ENCODE measurements at places on chromosomes 1 and 21.

- DNase-seq: peak; percentile 82
These were observed 357.8 kb upstream of the SGIP1 start for GRCh38 chr1:66176012-66176715.

- peak; percentile 93 for DNase-seq
These were observed 157.0 kb downstream of the RERE start for GRCh38 chr1:8660411-8660828.

DNA sequence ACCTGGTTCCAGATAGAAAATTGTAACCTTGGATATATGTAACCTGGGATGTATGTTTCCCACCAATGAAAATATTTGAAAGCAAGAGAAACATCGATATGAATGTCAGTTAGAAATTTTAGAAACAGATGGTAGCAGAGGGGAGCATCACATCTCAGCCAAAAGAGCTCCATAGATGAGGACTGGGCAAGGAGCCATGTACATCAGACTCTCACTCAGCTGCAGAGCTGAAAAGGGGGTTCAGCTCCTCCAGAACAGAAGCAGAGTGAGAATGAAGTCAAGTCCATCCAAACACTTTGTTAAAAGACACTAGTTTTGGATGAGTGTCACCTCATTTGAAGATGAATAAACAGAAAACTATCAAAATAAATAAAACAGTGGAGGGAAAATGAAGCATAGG is 202.4 kb downstream of the HMCN1 start:
- no peak for DNase-seq

DNA sequence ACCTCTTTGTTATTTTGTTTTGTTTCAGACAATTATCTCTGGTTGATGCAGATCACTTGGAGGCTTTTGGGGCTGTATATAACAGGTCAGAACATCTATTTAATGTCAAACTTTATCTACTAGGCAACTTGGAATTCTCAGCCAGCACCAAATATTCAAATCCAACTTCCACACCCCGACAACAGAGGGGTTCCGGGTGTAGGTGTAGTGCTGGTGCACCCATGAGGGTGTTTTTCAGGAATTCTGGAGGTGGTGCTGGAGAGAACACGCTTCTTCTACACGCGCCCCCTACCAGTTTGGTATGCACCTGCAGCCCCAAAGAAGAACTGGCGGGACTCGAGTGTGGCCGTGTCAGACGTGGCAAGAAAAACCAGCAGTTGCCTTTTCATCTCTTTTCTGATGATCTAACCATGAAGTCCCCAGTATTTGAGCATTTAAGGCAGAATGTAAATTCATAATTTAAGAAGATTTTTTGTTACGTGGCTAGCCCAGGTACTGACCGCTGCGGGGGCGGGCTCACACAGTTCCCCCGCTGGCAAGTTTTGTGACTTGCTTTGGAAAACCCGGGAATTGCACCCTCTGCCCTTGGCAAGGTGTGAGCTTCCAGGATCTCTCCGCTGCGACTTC is 462 bp upstream of the TLCD4 start:
- DNase-seq: peak; percentile 66

- DNase-seq: no peak
These were observed 61.1 kb upstream of the TINAGL1 start for GRCh38 chr1:31515056-31515775.

DNA sequence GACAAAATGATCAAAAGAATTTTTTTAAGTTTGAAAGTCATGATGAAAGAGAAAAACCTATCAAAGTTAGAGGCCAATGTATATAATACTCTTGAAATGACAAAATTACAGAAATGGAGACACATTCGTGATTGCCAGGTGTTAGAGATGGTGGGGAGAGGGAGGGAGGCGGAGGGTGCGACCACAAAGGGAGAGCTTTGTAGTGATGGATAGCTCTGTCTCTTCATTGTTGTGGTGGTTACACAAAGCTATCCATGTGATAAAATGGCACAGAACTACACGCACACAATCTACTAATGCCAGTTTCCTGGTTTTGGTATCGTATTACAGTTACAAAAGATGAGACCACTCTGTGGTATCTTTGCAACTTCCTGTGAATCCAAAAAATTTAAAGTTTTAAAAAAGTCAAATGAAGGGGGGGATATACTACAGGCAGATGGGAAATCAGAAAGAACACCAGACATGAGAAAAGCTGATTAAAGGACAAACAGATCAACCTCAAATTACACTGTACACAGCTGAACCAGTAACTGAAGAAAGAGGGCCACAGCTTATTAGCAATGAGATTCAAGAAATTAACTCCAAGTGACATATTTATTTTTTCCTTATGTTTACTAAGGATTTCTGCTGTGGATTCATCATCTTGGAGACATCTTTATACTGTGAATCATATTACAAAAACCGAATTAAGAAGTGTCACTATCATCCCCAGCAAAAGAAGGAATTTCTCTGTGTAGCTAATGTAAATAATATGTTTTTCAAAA is 199.1 kb downstream of the SLC45A1 start:
- DNase-seq: peak; percentile 60

DNA sequence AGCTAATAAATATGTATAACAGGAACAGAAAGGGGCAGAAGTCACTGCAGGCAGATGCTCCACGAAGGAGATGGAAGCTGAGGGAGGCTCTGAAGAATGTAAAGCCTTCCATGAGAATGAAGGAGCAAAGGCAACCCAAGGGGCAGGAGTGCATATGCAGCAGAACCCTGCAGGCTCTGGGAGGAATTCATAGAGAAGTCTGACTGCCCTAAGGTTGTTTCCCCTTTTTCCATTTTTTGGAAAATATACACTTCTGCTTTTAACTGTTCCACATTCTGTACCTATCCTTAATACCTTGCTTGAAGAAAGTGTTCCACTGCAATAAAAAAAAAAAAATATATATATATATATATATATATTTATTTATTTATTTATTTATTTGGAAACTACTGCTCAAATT is 69.6 kb downstream of the CD34 start:
- no peak for DNase-seq

GRCh38 chr1:62998845-62999649 is 215.1 kb downstream of the ATG4C start:
- no peak for DNase-seq

- no peak for DNase-seq
These were observed 16.8 kb upstream of the NID1 start for GRCh38 chr1:236081546-236082227.

- DNase-seq: peak; percentile 67
These were observed 761 bp downstream of the TNNT2 start for GRCh38 chr1:201376464-201377374.

DNA sequence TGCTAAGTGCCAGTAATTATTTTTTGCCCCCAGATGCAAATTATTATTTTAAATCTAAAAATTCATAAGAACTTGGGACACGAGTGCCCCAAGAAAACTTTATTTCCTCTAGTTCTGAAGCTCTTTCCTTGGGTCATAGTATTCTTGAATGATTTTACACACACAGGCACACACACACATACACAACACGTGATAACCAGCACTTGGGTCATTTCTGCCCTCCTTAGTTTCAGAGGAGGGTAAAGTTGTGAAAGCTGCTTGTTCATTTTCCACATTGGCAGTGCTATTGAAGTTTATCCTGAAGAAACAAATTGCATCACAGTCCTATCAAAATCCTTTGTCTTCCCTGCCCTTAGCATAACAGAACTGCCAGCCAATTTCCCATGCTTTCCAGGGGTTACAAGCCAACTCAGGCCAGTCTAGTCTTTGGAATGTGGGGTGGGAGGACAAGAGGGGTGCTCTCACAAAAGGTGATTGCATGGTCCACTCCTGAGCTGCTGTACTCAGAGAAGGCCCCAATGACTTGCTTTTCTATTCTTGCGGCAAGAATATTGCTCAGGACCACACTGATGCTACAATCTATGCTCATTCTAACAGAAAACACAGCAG is 98.5 kb upstream of the POGK start:
- no peak for DNase-seq

DNA sequence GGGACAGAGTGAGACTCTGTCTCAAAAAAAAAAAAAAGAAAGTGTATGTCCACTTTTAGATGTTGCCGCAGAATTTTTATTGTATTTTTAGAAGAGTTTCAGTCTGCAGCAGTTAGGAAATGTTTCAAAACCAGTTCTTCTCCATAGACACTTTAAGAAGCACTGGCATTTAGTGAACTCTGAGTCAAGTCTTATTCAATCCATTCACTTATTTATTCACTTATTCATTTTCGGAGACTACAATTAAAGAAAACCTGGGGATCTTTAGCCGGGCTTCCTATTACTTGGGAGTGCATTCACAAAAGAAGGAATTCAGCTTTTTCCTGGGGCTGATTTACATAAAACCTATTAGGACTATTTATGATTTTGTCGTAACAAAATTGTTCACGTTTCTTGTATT is 12.3 kb downstream of the RCAN3 start:
- DNase-seq: no peak

GRCh38 chr1:245999697-246000637 is 507.1 kb downstream of the SMYD3 start:
- DNase-seq: no peak

DNA sequence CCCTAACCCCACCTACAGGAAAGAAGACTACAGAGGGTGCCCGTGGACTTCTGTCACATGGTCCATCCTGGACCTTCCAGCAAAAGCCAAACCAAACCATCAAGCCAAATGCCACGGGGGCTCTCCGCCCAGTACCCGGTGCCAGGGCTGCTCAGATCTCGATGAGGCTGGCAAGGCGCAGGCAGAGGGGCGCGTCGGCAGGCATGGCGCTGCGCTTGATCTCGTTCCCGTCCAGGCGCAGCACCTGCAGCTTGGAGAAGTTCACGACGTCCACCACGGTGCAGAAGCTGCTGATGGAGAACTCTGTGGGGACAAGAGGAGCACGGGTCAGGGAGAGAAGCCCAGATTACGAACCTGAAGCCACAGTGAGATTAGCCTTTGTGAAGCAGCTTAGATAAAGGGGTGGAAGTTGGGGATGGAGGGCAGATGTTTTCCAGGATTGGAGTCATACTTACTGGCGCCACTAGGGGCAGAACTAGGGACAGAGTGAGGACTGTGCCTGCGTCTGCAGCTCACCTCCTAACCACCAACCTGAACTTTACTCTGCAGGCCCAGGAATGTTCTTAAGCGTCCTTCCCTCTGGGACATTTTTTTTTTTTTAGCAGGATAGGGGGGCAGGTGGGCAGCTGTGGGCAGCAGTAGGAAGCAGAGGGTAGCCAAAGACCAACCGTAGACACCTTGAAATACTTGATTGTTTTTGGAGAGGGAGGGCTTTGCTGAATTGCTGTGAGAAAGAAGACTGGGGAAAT is 8.6 kb downstream of the FMOD start:
- DNase-seq: peak; percentile 34

DNA sequence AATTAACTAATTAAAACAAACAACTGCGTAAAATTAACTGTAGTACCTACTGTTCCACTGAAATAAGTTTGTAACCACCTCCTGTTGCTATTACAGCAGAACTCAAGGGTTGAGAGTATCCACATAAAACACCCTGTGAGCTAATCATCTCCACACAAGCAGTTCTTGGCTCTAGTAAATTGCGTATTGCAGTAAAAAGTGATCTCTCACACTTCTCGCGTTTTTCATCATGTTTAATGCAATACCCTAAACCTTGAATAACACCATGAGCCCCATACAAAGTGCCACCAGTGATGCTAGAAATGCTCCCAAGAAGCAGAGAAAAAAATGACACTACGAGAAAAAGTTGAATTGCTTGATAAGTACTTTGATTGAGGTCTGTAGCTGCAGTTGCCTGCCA is 29.3 kb upstream of the CEP350 start:
- DNase-seq: no peak

GRCh38 chr1:30706528-30706927 is 16.9 kb downstream of the MATN1 start:
- DNase-seq: no peak

DNA sequence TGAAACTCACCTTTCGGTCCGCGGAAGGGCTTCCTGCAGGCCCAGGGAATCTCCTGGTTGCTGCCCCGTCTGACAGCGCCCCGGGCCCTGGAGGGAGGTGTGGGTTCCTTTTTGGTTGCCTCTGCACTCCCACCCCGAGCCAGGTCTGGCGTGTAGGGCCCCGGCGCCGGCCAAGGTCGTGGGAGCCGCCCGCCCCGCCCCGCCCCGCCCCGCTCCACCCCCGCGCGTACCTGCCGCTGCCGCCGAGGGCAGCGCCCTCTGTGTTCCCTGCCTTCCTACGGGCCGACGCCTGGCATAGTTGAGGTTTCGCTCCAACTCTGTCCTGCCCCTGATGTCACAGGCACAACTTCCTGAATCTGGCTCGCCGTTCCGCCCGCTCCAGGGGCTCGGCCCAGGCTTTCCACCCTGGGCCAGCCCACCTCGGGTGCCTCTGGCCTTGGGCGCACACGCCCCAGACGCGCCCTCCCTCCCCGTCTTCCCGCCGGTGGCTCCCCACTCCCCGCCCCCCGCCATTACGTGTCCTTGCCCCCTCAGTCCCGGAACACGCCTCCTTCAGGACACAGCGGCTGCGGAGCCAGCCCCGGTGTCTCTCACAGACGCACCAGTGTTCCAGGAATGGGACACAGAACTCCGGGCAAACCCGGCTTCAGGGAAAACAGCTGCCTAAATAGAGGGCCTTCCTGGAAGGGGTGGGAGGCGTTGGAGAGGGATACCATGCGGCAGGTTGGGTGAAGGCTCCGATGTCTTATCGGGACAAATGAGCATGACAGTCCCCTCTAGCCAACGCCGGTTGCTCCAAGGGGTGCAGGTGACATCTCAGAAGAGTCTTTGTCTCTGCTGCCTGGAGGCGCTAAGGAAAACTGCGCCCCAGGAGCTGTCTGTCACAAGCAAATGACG is at the start of gene KIAA0040:
KIAA0040 (minus strand) TSS at position 147 of the 897 bp plus-strand sequence. CDS start 31,763 bp downstream, outside the sequence.
- no peak for DNase-seq

DNA sequence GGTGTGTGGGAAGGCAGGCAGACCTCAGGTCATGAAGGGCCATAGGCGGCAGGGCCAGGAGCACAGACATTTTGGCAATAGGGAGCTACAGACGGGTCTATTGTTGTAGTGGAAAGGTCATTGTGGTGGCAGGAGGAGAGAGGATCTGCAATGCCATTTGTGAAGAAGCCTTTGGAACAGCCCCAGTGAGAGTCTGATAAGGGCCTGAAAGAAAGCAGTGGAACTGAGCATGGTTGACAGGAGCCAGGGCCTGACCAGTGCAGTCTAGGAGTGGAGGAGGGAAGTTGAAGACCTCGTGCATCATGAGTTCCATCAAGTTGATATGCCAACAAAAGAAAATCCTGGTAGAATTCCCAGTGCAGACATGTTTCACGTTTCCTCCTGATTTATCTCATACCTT is 65.5 kb downstream of the UCK2 start:
- DNase-seq: no peak

DNA sequence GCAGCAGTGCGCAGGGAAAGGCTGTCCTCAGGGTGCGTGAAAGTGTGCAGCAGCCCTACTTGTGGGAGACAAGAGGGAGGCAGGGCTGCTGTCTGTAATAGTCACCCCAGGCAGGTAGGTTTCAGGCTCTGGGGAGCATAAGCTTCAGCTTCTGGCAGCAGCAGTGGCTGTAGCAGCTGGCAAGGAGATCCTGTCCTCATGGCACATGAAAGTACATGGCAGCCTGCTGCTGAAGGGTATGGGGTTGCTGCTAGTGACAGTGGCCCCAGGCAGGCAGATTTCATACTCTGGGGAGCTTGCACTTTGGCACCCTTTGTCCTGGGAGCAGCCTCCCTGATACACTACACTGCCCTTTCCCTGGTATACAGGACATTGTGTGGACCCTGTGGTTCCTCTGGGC is 26.3 kb downstream of the KIAA0319L start:
- no peak for DNase-seq
